ENCODE measurements at places on chromosomes 3 and 15. TPM values are rescaled to one million over a fixed set of nuclear protein-coding genes. Genes with fewer than 3 reads are reported as not detected.

Gene CHRFAM7A
- not detected for total RNA-seq

Gene ALPK3
- total RNA-seq: 0.79 TPM

Gene LRRN1
- total RNA-seq: 0.79 TPM

Gene CCDC54
- not detected for total RNA-seq

Gene B3GNT5
- 22.0 TPM for total RNA-seq

Gene SPESP1
- total RNA-seq: 2.0 TPM

Gene TM4SF4
- not detected for total RNA-seq

Gene MEX3B
- 6.7 TPM for total RNA-seq

Gene RASGRP1
- total RNA-seq: 0.11 TPM

Gene SAMMSON
- total RNA-seq: not detected

Gene RETNLB
- not detected for total RNA-seq

Gene GOLGA6A
- total RNA-seq: 0.54 TPM

Gene INKA1
- total RNA-seq: 1.8 TPM

Gene PTH1R
- total RNA-seq: 12.6 TPM

Gene PCOLCE2
- 0.39 TPM for total RNA-seq

Measured in placental epithelial cell (primary cell).